Ureter (tissue), 1 donor: ENCODE measurements at places on chromosomes 12 and 14. TPM values are rescaled to one million over a fixed set of nuclear protein-coding genes. Genes with fewer than 3 reads are reported as not detected.

DNA sequence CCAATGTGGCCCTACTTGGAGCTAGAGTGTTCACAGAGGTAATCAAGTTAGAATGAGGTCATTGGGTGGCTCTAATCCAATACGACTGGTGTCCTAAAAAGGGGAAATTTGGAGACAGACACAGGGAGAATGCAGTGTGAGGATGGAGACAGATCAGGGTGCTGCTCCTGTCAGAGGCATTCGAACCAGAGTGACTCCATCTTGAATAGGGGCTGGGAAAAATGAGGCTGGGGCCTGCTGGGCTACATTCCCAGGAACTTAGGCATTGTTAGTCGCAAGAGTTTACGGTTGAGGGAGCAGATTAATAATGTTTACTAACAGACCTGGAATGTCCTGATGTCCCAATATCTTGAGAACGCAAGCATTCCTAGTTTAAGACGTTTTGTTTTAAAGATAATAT, 20.2 kb downstream of the TNFAIP2 start:
- no peak for DNase-seq

- no peak for DNase-seq
These were observed 68.5 kb upstream of the LGR5 start for GRCh38 chr12:71371122-71371521.

DNA sequence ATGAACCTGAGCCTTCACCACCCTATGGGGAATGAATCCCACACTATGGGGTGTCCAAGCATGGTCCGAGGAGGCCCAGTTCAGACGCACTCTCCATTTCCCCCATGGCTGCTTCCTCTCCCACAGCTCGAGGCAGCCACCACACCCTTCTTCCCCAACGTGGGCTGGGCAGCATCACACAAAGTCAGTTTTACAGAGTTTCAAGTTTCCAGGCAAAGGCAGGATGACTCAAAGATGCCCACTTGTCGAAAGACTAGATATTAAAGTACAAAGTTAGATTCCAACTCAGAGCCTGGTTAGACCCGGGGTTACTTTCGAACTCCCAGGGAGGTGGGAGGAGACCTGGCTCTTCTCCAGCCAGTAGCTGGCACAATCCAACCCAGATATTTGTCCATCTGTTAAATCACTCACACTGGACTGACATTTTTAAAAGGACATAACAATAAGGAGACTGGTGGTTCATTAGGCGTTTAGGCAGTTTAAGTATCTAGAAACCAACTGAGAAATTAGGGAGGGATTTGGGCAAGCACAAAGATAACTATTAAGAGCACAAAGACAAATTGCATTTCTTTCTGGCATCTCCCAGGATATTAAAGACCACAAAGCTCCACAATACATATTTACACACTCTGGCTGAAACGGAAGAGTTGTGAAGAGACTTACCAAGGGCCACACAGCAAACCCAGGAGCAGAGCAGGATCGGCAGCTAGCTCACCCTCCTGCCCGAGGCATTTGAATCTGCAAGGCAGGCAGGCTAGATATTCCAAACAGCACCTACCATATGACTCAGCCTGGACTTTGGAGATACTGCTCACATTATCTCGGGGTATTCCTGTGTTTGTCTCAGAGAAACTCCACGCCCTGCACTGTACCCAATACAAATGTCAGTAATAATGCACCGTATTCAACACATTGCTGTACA, 34.8 kb downstream of the TMCC3 start:
- DNase-seq = no peak

- DNase-seq = no peak
These were observed 82.4 kb downstream of the PIK3C2G start for GRCh38 chr12:18343708-18344107.

- DNase-seq = no peak
These were observed 80.9 kb downstream of the CRADD start for GRCh38 chr12:93757792-93758694.

The LRIG3 gene
- 56.1 TPM for total RNA-seq

DNA sequence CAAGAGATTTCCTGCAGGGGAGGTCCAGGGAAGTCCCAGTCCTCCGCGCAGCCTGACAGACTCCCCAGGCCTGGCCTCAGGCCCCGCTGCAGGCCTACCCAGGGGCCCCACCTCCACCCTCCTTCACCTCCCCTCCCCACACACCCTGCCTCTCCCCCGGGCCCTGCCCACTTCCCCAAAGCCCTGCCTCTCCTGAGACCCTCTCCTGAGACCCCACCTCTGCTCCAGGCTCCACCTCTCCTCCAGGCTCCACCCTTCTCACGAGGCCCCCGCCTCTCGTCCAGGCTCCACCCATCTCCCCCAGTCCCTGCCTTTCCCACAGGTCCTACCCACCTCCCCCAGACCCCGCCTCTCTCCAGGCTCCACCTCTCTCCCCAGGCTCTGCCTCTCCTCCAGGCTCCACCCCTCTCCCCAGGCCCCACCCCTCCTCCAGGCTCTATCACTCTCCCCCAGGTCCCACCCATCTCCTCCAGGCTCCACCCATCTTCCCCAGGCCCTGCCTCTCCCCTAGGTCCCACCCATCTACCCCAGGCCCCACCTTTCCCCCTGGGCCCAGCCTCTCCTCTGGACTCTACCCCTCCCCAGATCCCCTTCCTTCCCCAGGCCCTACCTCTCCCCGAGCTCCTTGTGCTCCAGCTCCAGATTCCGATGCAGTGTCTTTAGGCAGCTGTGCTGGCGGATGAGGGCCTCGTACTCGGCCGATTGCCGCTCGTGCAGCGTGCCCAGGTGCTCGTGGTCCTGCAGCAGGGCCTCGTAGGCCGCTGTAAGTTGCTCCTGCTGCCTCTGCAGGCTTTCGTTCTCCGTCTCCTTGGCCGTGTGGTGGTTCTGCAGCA, 58.8 kb upstream of the GPR68 start:
- DNase-seq = no peak

The FGF6 gene
- total RNA-seq = not detected

GRCh38 chr14:75568791-75569190, 9.6 kb upstream of the FLVCR2 start:
- no peak for DNase-seq
